ENCODE measurements at places on chromosomes 2 and 18. TPM values are rescaled to one million over a fixed set of nuclear protein-coding genes. Genes with fewer than 3 reads are reported as not detected.

GRCh38 chr2:218577482-218578220 lies 9.0 kb downstream of the CNOT9 start:
- no peak overlapping the region for H3K4me3 ChIP-seq
- no peaks in the 10 kb centered on the region for H3K27me3 ChIP-seq
- DNase-seq, result no peak
- H3K4me1 ChIP-seq, result peaks cover 9% of the 10 kb centered on the region
- H3K27ac ChIP-seq, result no peak overlapping the region

- H3K4me1 ChIP-seq, result no peaks in the 10 kb centered on the region
- H3K27me3 ChIP-seq, result no peaks in the 10 kb centered on the region
- DNase-seq, result no peak
- no peak overlapping the region for H3K27ac ChIP-seq
Observed at GRCh38 chr2:209208211-209208610, 215.6 kb upstream of the MAP2 start.

GRCh38 chr2:60540074-60540473 lies 13.4 kb downstream of the BCL11A start:
- no peak overlapping the region for H3K27ac ChIP-seq
- H3K36me3 ChIP-seq, result no peaks in the 10 kb centered on the region
- H3K4me3 ChIP-seq, result no peak overlapping the region
- no peak for DNase-seq

DNA sequence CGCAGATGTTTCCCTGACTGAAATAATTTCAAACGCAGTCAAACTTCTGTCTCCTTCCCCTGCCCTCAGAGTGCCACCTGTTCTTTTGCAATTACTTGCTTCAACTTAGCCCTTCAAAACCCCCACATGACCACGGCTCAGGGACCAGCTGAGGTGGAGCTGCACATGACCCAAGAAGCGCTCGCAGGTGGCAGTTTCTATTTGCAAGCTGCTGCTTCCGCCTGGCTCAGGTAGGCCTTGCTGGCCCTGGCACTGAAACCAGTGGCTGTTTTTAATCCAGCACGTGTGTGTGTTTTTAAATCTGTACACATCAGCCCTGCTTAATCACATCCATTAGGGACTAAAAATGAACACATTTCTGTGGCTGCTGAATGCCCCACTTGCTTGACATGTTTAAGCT lies 95.3 kb downstream of the CCDC93 start:
- no peak for DNase-seq
- no peak overlapping the region for H3K27ac ChIP-seq
- H3K4me3 ChIP-seq, result no peak overlapping the region
- H3K27me3 ChIP-seq, result no peaks in the 10 kb centered on the region

- no peaks in the 10 kb centered on the region for H3K36me3 ChIP-seq
- no peaks in the 10 kb centered on the region for H3K4me1 ChIP-seq
- DNase-seq, result no peak
- H3K4me3 ChIP-seq, result no peak overlapping the region
- no peak overlapping the region for H3K27ac ChIP-seq
- no peaks in the 10 kb centered on the region for H3K27me3 ChIP-seq
Observed at GRCh38 chr2:237319887-237320286, 94.1 kb downstream of the COL6A3 start.

- no peaks in the 10 kb centered on the region for H3K27me3 ChIP-seq
- peaks cover 7% of the 10 kb centered on the region for H3K36me3 ChIP-seq
- H3K4me1 ChIP-seq, result no peaks in the 10 kb centered on the region
Observed at GRCh38 chr2:62824388-62824787, 118.9 kb downstream of the EHBP1 start.

DNA sequence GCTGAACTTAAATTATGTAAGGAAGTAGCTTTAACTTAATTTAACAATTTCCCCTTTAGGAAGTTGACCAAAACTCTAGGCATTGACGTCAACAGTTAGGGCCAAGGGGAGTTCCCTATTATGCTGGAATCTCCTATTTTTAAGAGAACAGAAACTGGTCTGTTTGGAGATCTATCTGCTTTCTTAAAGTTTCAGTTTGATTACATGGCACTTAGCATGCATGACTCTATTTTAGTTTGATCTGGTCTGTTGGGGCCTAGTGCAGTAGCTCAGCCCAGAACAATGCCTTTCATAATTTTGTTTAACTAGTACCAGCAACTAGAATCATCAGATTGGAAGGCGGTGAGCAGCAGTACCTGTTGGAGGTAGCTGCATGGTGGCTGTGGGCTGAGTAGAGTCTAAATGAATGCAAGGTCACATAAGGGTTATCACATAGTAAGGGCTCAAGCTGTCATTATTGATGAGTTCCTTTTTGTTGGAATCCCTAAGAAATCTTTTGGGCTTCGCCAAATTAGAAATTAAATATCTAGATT lies 60.5 kb upstream of the ZNG1B start:
- no peaks in the 10 kb centered on the region for H3K27me3 ChIP-seq
- no peaks in the 10 kb centered on the region for H3K4me1 ChIP-seq
- no peak overlapping the region for H3K27ac ChIP-seq
- DNase-seq, result no peak

The TMEM198 gene
- total RNA-seq, result 6.0 TPM

The ADGRF3 gene
- total RNA-seq, result 4.0 TPM

The HJURP gene
- 37.9 TPM for total RNA-seq

The TANK gene
- 81.7 TPM for total RNA-seq

All from CD8-positive, alpha-beta memory T cell (primary cell).